Activated CD8-positive, alpha-beta memory T cell treated with anti-CD3 and anti-CD28 coated beads for 1 hour (primary cell): ENCODE measurements at places on chromosomes 7 and 10.

DNA sequence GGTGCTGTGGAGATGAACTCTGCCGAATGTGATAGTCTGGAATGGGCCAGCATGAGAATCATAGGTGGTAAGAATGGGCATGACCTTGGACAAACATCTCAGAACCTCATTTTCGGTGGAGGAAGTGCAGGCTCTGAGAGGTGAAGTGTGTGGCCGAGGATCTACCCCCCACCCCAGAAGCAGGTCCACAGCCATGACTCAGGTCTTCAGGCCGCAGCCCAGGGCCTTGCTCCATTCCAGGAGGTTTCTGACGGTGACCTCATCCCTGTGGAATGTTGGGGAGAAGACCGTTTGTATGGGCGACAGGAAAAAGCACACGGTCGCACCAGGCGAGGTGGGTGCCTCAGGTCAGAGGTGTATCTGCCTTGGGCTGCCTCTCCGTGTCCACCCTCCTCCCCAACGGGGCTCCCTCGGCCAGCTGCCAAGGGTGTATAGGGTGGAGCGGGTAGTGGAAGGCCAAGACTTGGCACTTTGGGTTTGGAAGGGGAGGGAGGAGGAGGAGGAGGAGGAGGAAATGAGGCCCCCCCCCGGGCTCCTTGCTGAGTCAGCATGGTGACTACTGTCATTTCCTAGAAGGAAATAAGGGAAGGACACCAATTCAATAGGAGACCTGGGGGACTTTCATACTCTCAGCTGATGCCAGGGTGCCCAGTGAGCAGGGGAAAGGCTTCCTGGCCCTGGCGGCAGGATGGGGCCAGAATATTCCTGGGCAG lies 168.0 kb upstream of the RHEB start:
- DNase-seq = no peak

DNA sequence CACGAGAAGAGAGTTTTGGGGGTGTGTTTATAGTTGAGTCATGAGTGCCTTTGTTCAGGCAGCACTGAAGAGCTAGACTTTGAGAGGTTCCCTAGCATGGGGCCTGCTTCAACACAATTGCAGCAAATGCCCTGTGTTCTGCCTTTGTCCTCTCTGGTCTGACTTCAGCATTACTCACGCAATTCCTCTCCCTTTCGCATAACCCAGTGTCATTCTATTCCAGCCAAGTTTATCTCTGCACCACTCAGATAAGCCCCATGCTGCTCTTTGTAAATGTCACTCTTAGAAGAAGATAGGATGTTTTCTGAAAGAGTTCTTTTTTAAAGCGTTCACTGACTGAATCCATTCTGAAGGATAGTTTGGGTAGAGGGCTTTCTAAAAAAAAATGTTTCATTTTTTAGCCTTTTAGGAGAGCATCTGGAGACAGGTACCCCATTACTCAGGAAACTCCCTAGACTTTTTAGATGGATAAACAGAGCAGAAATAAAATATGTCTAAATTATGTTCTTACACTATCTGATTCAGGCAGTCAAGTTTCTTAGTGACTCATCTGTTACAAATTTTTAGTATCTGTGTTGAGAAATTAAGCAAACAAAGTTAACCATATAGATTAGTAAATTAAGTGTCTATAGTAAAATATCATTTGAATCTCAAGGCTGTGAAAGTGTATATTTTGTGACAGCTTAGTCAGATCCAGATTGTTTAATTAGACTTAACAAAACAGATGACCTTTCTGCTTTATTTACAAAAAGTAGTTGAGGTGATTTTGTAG lies 318.5 kb downstream of the GPR158 start:
- DNase-seq = no peak

DNA sequence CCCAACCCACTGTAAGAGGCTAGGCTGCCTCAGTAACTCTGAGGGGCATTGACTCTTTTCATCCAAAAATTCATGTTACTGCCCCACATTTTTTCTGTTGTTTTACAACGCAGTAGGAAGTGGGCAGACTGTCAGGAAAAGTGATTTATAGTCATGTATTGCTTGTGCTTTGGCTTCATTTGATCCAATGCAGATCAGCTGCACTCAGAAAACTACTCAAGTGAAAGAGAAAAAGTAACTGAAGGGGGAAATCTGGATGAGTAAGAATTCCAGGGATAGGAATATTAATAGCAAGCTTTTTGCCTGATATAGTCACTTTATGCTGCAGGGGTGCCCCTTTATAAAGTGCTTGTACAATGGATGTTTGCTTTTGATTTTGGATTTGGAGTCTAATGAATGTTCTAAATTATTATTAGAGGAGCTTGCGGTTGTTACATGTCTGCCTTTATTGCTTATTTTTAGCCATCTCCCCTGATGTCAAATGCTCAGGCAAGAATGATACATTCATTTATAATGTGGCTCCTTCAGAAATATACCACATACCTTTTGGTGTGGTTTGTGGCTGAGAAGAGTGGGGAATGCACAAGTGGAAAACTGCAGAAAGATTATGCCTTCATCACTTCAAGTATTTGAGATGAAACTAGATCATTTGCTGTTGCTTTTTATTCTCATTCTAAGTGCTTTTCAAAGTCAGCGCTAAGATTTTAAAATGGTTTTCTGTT lies 86.1 kb downstream of the EGFR start:
- no peak for DNase-seq

- DNase-seq = no peak
Observed at GRCh38 chr7:7772397-7772821, 54.0 kb upstream of the RPA3 start.

GRCh38 chr10:132637477-132638129 lies 100.0 kb downstream of the INPP5A start:
- no peak for DNase-seq

- no peak for DNase-seq
Observed at GRCh38 chr7:100929808-100930174, 19.5 kb upstream of the MUC3A start.

DNA sequence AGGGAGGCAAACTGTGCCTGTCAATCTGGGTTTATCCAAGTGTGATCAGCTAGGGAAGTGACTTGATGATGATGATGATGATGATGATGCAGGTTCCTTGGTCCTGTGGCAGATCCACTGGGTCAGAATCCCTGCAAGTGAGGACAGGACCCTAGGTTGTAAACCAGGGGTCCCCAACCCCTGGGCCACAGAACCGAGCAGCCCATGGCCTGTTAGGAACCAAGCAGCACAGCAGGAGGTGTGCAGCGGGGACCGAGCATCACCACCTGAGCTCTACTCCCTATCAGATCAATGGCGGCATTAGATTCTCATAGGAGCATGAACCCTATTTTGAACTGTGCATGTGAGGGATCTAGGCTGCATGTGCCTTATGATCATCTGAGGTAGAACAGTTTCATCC lies 144.7 kb upstream of the PDE1C start:
- DNase-seq = no peak

DNA sequence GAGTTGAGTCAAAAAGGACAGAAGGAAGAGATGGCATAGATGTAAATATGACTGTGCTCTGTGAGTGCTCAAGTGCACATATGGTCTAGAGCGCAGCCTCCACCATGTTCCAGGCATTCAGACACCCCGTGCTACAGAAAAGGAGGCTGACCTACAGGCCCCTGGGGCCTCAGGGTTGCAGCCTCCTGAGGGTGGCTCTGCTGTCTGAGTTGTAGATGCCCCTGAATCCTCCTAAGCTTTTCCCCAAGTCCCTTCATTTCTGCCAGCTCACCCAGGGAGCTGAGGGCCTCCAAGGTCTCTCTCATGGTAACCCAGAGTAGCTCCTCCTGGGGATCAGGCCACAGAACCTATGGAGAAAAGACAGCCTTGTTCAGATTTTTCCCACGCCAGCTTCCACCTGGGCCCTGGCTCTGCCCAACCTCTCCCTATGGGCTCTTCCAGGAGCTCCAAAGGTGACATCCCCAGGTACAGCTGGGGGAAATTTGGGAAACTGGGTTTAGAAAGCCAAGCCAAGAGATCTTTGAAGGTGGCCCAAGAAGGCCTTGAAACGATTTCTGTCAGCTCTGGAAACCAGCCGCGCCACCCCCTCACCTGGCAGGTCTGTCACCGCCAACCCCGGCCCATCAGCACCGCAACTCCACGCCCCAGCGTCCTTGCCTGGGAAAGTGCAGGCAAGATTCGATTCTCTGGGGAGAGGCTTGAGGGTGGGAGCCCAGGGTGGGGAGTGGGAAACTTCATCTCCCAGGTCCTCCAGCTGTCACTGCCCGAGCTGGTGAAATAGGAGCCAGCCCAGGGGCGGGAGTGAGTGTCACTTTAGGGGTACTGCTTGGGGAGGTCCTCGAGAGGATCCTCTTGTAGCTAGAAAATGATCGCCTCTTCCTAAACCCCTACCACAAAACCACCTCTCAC lies 2.4 kb downstream of the ZNF467 start:
- no peak for DNase-seq

DNA sequence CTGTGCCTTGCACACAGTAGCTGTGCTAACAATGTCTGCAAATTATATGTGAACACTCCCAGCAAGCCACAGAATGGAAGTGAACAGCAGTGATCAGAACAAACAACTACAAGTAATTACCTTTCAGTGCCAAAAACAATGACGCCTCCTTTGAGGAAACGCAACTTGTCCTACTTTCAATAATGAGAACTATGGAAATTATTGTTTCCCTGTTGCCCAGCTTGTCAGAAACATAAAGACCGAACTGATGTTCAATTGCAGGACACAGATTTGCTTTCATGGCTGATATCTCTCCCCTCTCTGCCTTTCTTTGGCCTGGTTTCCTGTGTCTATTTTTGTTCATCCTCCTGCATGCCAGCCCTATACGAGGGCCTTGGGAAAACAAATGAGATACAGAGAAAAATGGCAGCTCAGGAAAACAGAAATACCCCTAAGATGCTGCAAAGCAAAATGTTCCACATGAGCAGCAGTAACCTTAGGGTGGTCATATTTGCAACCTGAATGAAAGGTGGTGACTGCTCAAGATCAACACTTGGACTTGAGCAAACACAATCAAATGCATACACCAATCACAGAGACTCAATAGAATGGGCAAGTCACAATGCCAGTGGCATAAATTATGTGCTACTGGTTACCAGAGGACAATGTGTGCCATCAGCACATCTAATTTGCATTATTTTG lies 26.8 kb downstream of the COBL start:
- no peak for DNase-seq

DNA sequence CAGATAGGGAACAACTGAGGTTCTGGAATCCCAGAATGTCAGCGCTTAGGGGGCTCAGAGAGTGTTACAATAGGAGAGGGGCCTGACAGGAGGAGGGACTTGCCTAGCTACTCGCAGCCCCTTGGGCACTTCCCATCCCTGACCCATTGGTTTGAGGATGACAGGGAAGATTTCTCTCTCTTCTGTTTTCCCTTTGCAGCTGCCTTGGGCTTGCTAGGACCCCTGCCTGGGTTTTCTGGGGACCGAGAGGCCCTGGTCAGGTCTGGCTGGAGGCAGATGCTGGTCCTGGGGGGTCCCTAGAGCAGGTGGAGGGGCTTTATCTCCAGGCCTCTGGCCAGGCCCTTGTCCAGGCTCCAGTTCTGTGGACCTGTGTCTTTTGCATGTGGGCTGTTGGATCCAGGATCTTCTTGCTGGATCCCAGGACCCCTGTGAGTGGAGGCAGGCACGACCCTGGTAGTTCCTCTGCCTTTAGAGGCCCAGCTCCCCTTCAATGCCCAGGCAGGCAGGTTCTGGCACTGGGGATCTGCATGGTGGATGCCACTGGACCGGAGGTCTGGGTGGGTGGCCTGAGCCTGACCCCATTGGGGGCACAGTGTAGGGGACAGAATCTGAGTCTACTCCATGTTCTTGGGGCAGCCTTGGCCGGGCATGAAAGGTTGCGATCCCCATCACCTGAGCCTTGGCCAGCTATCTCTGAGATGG lies 26.9 kb downstream of the RAMP3 start:
- DNase-seq = no peak
